M059J (cell line): ENCODE measurements at places on chromosomes 16 and 17.

DNA sequence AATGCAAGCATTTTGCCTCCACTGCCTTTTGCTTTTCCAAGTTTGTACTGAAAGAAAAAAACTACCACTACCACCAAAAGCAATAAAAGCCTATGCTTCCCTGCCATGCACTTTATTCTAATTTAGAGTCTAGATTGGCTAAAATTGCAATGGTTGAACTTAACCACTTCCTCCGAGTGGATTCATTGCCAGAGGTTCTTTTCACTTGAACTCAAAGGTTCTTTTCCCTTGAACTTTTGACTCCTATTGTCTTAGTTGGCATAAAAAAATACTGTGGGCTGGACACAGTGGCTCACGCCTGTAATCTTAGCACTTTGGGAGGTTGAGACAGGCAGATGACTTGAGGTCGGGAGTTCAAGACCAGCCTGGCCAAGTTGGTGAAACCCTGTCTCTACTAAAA lies 319.8 kb upstream of the GOT2 start:
- DNase-seq, result peak; percentile 80

- no peak for DNase-seq
Observed at GRCh38 chr17:75738218-75738802, 17.1 kb downstream of the ITGB4 start.

DNA sequence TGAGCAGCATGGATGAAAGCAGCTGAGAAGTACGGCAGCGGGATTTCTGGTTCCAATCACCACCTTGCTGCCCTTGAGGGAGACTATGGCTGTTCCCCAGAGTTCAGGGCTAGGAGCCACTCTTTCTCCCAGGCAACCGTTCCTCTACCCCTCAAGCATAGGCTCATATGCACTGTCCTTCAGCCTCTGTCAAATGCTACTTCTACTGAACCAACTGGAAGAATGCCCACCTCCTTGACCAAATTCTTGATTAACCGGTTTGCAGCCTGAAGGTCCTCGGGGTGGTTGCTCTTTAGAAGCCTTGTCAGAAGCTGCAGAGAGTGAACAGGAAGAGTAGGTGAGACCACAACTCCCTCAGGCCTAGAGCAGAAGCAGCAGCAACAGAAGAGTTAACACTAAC lies 23.8 kb downstream of the GGA2 start:
- DNase-seq, result no peak

DNA sequence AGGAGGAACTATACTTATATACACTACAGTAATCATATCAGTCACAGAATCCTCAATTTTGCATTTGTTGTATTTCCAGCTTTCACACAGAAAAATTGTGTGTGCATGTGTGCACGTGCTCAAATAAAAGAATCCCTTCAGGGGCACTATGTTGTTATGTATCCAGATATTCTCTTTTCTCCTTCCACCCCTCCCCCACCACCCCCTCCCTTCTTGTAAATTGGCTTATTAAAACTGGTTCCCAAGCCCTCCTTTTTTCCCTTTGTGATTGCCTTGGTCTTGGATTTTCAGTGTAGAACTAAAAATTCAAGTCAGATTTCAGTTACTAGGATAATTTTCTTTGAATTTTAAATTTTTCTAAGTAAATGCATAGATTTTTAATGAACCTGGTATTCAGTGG lies 86.3 kb downstream of the WNT3 start:
- DNase-seq, result no peak

GRCh38 chr17:77125432-77125901 lies 15.3 kb upstream of the SEC14L1 start:
- peak; percentile 97 for DNase-seq

GRCh38 chr17:9098242-9098825 lies 77.0 kb downstream of the NTN1 start:
- DNase-seq, result no peak

GRCh38 chr17:82061047-82061925 lies 4.3 kb downstream of the DUS1L start:
- DNase-seq, result no peak

GRCh38 chr16:72853575-72854266 lies 194.2 kb downstream of the ZFHX3 start:
- no peak for DNase-seq

DNA sequence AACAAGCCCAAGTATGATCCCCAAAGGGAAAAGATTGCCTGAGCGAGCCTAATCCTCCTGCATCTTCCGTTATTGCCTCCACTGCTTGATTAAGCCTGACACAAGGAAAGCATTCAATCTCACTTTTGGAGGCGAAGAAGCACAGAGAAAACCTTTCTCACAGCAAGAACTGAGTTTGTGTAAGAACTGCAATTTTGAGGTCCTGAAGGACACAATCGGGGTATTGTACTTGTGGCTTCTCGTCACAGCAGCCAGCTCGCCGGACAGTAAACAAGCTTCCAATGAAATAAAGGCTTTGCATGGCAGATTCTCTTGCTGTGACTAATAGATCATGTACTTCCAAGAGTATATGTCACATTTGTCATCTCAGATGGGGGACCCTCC lies 18.7 kb upstream of the FOXF1 start:
- DNase-seq, result peak; percentile 50

GRCh38 chr17:80876950-80877728 lies 114.5 kb upstream of the CHMP6 start:
- no peak for DNase-seq

- peak; percentile 97 for DNase-seq
Observed at GRCh38 chr16:51538707-51539498, 387.8 kb upstream of the SALL1 start.

GRCh38 chr16:66511602-66512271 lies 38.2 kb downstream of the TK2 start:
- peak; percentile 86 for DNase-seq

- DNase-seq, result no peak
Observed at GRCh38 chr16:775236-775796, 12.9 kb downstream of the RPUSD1 start.

GRCh38 chr17:77894126-77894956 lies 64.2 kb upstream of the TNRC6C start:
- DNase-seq, result no peak

- DNase-seq, result no peak
Observed at GRCh38 chr17:73650617-73651200, 6.5 kb upstream of the SDK2 start.

DNA sequence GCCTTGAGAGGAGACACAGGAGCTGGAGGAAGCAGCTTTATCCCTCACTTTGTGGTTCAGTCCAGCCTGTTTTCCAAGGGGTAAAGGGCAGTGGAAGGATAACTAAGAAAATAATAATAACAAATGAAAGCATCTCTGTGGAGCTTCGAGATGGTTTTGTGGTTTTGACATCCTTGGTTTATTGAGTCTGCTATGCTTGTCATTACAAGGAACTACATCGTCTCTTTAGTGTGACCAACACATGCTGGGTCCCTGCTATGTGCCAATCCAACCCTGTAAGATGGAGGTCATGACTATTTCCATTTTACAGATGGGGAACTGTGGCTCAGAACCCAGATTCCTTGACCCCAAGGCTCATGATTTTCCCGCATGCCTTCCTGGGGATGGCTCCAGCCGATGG lies 124.8 kb downstream of the MRM1 start:
- no peak for DNase-seq

DNA sequence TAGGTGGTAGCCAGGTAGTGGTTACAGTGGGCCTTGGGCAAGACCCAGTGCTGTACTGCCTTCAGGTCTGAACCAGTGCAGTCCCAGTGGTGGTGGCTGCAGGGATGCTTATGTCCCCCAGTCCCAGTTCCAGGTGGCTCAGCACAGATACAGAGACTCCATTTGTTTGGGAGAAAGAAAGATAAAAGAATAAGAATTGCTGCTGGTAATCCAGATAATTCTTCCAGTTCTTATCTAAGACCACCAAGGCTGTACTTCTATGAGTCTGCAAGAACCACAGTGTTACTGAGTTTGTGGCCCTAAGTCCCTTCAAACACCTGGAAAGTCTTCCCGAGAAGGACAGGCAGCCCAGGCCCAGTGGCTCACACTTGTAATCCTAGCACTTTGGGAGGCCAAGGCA lies 33.9 kb upstream of the ATP2C2 start:
- no peak for DNase-seq

DNA sequence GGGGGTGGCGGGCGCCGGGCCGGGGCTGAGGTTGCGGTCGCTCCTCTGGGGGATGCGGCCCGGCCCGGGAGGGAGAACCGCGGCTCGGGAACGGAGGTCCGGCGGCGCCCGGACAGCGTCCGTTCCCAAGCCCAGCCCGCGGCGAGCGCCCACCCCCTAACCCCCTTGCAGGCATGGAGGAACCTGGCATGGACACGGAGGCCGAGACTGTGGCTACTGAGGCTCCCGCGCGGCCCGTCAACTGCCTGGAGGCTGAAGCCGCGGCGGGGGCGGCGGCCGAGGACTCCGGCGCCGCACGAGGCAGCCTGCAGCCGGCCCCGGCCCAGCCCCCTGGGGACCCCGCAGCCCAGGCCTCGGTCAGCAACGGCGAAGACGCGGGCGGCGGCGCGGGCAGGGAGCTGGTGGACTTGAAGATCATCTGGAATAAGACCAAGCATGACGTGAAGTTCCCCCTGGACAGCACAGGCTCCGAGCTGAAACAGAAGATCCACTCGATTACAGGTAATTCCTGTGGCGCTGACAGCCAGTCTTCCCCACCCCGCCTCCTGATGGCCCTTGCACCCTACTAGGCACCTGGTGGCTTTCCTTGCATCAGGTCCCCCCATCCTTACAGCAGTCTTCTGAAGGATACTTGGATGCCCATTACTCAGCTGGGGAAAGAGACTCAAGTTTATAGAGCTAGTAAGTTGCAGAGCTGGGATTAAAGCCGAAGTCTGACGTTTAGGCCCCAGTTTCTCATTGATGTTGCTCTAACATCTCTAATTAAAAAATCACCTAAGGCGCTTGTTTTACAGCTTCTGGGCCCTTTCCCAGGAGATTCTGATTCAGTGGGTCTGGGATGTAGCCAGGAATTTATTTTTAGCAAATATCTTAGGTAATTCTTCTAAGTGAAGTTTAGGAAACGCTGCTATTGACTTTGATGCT lies 514 bp downstream of the UBFD1 start:
- peak; percentile 69 for DNase-seq

DNA sequence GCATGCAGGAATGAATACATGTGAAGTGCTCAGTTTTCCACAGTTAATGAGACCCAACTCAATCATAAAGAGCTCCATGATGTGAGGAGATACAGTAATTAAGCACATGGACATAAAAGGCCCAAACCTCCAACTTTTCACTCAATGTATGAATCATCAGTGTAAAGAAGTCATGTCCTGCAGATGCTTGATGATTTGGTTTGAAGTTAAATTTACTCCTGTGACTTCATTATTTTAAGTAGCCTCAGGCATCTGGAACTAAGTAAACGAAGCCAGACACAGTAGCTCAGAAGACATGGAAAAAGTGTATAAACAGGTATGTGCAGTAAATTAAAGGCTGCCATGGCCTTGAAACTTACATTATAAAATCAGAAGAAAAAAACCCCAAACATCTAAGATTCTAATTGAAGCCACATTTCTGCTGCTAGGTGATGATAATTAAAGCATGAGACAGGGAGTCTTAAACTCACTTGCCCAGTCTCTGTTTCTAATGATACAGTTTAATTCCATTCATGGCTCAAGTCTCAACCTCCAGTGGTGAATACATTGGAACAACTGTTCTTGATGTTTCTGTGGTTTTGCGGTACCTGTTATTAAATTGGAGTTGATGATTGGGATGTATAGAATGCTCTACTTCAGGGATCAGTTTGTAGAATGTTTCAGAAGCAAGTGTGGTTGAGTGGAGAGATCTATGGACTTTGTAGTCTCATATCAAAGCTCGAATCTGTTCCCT lies 28.9 kb upstream of the CCL2 start:
- peak; percentile 89 for DNase-seq

- peak; percentile 65 for DNase-seq
Observed at GRCh38 chr16:70529051-70529777, 5.6 kb downstream of the SF3B3 start.

- DNase-seq, result no peak
Observed at GRCh38 chr16:61005952-61006351, 1030.3 kb downstream of the CDH8 start.

DNA sequence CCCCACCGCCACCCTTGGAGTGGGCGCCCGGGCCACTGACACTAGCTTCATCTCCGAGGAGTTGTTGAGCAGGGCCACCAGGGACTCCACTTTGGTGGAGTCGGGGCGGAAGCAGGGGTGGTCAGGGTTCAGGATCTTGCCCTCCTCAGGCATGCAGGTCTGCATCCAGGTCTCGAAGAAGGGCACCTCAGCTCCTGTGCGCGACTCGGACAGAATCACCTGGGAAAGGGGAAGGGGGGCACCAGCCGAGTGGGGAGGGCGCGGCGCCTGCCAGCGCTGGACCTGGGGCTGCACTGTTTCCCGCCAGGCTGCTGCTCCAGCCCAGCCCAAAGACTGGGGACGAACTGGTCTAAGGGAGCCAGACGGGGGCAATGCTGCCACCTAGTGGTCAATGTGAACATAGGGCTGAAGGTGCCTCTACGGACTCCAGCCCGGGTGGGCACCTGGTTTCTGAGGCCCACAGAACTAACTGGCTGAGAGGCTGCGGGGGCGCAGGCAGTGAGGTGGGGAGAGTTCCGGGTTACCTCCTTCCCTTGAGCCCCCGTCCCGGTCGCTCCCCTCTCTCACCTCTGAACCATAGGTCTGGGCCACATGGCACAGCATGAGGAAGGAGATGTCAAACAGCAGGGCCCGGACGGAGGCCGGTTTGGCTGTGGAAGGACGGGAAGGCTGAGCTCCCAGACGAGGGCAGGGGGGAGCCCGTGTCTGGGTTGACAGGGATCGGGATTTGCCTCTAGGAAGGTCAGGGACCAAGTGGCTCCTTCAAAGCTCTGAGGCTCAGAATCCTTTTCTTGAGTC lies 11.8 kb downstream of the CSF3 start:
- peak; percentile 83 for DNase-seq
